Fibroblast of the aortic adventitia (primary cell): ENCODE measurements at places on chromosomes 13 and 19. TPM values are rescaled to one million over a fixed set of nuclear protein-coding genes. Genes with fewer than 3 reads are reported as not detected.

GRCh38 chr19:10113964-10114650 lies 2.6 kb downstream of the P2RY11 start:
- no peak for DNase-seq

- DNase-seq = no peak
Observed at GRCh38 chr19:2140138-2140569, 11.2 kb downstream of the AP3D1 start.

DNA sequence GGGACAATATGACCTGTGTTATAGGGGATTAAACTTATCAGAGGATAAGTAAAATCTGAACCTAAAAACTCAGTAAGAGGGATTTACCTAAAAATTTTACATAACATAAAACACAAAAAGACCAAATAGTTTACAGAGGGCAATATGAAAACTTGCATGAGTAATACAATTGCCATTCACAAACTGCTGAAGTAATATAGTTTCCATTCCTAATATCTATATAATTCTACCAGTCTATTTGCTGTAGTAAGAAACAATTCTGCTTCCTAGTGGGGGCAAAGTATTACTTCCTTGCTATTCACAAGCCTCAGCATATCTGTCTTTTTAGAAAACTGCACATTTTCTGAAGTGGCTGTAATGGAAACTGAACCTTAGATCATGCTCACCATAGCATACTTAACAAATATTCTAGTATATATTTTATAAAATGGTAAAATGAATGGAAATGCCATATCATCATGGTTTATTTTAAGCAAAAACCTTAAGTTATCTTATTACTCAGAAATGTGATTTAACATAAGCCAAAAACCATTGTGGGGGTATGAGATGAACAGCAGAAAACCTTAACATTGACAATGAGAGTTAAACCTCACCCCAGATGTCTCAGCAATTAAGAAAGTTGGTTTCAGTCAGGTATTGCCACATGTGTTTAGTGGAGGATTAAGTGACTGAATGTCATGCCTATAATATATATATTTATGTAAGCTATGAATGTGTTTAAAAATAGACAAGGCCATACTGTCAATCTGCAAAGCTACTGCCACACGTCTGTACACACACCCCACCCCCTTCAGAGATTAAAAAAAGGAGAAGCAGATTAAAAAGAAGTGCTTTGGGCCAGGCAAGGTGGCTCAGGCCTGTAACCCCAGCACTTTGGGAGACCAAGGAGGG lies 136.8 kb downstream of the MIPEP start:
- peak; percentile 15 for DNase-seq

DNA sequence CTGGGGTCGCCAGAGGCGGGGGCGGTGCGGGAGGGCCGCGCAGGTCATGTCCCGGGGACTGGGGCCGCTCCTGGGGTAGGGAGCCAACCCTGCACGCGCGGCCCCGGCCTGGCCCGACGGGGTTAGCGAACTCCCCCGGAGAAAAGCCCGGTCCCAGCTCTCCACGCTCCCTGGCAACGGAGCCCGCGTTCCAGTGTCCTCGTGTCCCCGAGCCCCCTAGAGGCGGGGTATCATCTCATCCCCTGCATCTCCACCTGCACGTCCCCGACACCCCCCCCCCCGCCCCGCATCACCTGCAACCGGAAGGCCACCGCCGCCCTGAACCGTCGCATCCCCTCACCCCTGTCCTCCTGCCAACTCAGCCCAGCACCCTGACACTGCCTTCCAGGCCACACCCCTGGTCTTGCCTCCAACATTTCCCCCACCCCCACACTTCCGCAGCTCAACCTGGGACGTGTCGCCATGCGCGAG lies 2.7 kb downstream of the WDR88 start:
- no peak for DNase-seq

GRCh38 chr19:2243274-2244124 lies 5.6 kb upstream of the AMH start:
- DNase-seq = no peak

DNA sequence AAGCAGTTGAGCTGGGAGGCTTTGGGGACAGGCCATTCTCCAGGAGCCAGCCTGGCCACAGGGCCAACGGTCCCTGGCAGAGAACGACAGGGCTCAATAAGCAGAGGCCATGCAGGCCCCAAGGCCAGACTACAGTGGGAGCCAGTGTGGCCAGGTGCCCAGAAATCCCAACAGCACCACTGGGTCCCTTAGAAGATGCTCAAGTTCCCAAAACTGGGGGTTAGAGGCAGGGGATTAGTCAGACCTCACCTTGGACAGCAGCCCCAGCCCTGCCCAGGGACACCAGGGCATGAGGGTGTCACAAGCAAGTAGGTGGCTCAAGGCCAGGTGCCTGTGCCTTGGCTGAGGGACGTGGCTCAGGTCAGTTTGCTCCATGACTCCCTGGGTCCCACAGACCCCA lies 12.8 kb downstream of the SCGB2B2 start:
- DNase-seq = no peak

DNA sequence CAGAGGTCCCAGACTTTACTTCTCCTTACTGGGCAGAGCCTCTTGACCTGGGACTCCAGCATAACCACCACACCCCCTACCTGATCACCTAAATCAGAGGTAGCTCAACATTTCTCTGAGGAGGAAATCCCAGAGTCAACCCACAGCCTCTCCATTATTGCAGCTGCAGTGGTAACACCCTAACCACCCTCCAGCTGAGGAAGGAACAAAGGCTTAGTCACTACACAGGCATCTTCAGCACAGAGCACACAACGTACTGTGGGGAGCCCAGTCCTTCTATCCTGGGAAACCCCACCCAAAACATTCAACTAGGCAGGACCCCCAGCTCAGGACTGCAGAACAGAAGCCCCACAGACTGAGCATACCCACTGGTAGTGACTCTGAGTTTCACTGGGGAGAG lies 824.7 kb upstream of the SLITRK5 start:
- DNase-seq = no peak

DNA sequence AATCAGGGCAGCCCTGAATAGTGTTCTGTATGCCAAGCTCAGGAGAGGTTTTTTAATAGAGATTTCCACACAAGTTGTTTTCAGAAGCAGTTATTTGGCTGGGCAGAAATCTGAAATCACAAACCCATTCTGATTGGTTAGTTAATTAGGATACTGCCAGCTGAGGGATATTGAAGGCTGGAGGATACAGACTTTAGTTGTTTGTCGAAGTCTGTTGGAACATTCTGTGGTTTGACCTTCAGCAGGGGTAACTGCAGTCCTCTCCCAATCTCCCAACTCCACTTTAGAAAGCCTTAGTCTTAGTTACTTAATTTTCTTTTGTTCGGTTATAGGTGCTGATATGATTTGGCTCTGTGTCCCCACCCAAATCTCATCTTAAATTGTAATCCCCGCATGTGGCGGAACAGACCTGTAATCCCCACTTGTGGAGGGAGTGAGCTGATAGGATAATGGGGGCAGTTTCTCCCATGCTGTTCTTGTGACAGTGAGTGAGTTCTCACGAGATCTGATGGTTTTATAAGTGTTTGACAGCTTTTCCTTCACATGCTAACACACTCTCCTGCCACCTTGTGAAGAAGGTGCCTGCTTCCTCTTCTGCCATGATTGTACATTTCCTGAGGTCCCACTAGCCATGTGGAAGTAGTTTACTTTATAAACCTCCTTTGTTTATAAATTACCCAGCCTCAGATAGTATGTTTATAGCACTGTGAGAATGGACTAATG lies 169.2 kb downstream of the GPC5 start:
- DNase-seq = no peak

GRCh38 chr13:65540175-65540574 lies 1690.0 kb downstream of the PCDH9 start:
- peak; percentile 7 for DNase-seq

- DNase-seq = no peak
Observed at GRCh38 chr19:33462112-33462791, 59.3 kb downstream of the PEPD start.

- no peak for DNase-seq
Observed at GRCh38 chr13:50249144-50249521, 233.9 kb downstream of the KCNRG start.

GRCh38 chr13:68176475-68176874 lies 946.3 kb upstream of the PCDH9 start:
- peak; percentile 42 for DNase-seq

DNA sequence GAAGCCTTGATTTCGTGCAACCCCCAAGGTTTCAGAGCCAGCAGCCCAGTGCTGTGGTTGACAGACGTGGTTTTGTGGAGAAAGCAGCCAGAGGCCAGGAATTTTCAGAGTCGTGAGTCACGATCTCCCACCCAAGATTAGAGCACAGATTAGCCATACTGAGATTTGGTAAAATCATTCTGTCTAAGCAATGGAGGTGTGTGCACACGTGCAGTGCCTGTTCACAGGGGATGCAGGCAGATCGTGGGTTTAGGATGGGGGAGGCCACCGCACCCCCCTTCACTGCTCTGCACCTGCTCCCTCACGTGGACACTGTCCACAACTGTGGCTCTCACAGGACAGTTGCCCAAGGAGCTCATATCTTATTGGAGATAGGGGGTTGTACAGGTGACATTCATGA lies 46.6 kb upstream of the GPR183 start:
- peak; percentile 35 for DNase-seq

GRCh38 chr19:2845107-2845506 lies 3.8 kb downstream of the ZNF555 start:
- DNase-seq = no peak

DNA sequence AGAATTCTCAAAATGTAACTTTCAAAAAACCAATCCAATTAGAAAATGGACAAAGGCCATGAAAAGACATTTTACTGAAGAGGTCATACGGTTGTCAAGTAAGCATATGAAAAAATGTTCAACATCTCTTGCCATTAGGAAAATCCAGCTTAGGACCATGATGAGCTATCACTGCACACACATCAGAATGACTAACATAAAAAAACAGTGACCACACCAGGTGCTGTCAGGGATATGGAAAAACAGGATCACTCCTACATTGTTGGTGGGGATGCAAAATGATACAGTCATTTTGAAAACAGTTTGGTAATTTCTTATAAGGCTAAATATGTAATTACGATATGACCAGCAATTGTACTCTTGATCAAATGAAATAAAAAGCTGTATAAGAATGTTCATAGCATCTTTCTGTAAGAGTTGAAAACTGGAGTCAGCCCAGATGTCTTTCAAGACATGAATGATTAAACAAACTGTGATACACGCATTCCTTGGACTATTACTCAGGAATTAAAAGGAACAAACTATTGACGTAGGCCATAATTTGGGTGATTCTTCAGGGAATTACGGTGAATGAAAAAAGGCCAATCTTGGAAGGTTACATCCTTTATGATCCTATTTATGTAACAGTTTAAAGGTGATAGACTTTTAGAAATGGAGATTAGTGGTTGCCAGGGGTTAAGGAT lies 26.9 kb upstream of the RCBTB2 start:
- peak; percentile 58 for DNase-seq

GRCh38 chr19:42529248-42529764 lies 1.0 kb upstream of the CEACAM1 start:
- DNase-seq = peak; percentile 49

Gene TNFRSF19
- total RNA-seq = 0.08 and 7.3 TPM in 2 replicates

Gene STOML3
- total RNA-seq = not detected in 2 replicates

Gene KIR2DL3
- not detected in 2 replicates for total RNA-seq

Gene NTN5
- 0.09 TPM in 1 of 2 replicates, not detected in the other for total RNA-seq

Gene ZNF880
- total RNA-seq = 15.2 and 27.3 TPM in 2 replicates

Gene AMER2
- not detected in 2 replicates for total RNA-seq

Gene CEACAM21
- total RNA-seq = not detected in 2 replicates
